ENCODE measurements at places on chromosomes 2 and 18.
A peak's percentile ranks its signal among the peaks of the same experiment; 100 is the strongest.

- DNase-seq = no peak
Measured at GRCh38 chr2:201219328-201220096, 36.6 kb downstream of the CASP10 start.

GRCh38 chr2:64153811-64154210 lies 9.6 kb upstream of the PELI1 start:
- DNase-seq = no peak

- no peak for DNase-seq
Measured at GRCh38 chr18:59142274-59142673, 2.6 kb downstream of the SEC11C start.

DNA sequence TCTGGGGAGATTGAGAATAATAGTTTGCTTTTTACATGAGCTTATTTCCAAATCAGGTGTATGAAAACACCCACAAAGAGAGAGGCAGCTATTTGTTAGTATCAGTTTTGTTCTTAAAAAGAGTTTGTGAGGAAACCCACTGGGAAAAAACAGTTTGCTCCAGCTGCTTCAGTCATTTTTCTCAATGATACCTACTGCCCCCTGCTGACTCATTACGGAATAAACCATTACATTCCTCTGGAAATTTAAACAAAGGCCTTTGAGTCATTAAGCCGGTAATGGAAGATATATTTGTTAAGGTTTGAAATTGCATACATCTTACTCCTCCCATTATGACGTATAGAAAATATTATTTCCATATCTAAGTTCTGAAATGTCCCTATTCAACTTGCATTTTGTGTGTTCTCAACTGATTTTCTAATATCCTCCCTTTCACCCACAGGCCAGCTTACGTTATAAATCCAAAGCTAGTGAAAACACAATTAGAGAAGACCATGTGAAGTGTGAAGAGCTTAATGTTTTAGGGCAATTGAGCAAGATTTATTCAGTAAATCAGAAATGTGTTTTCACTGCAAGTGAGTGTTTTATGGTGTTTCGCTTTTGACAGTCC lies 761.6 kb downstream of the DSC3 start:
- peak; percentile 77 for DNase-seq

- DNase-seq = no peak
Measured at GRCh38 chr2:67572721-67573435, 175.7 kb downstream of the ETAA1 start.

DNA sequence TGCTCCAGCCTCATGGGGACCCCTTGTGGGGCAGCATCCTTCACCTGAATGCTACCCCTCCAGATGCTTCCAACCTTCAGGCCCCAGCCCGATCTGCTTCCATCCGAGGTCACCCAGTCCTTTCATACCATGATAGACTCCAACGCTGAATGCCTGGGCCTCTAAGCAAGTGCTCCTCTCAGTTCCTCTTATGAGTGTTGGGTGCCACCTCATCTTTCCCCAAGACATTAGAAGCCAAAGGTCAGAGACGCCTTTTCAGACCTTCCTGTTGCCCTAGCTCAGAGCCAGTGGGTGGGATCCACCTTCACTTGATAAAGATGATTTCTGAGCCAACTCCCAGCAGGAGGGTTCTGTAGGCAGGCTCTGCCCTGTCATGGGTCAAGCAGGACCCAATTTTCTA lies 174.5 kb upstream of the MGAT5 start:
- DNase-seq = no peak

DNA sequence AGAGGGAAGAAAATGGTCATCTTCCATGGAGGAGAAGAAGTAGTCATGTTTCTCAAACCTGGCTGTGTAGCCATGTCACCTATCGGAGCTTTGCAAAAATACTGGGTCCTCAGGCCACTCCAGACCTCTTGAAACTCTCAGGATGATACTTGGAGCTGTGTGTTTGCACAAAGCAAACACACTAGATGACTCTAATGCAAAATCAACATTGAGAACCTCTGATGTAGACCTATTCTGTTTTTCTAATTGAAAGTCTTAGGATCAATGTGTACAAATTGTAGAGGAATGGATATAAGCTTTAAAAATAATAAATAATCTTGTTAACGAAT lies 444.3 kb downstream of the RND3 start:
- no peak for DNase-seq

DNA sequence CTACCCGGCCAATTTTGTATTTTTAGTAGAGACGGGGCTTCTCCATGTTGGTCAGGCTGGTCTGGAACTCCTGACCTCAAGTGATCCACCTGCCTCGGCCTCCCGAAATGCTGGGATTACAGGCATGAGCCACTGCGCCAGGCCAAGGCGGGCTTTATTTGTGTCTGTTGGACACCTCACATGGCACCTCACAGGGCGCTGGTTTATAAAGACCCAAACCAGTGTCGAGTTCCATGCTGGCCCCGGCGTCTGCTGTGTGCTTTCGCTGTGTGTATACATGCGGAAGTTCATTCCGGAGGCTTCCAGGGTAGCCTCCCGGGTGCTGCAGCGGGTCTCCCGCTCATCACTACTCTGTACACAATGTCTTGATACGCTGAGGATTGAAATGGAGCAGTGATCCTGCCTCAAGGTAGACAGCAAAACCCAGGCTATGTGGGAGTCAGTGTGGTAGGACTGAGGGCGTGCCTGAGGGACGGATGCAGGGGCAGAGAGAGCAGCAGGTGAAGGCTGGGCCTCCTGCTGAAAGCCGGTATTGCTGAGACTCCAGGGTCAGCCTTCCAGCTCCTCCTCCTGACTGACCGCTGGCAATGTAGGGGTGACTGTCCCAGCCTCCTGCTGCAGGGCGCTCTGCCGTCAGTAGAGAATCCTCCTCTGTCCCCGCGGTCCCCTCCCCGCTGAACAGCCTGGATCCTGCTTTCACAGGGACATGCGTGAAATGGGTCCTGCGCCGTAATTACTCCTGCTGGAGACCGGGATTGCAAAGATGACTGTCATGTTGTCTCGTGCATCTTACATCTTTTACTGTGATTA lies 22.7 kb downstream of the LDLRAD4 start:
- no peak for DNase-seq

DNA sequence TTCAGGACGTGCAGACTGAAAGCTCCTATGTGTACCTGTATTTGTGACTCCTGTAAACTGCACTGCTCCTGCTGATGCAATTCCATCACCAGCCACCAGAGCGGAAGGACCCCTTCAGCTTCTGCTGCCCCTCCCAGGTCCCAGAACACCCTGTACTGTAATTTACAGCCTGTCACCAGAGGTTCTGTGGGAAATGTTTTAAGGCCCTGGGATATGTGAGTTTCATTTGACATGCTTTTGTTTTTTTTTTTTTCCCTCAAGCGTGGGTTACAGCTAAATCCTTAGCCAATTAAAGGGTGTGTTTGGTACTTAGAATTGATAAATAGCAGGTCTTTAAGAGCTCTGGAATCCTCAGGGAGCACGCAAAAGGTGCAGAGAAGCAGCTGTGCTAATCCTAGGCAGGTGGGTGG lies 79.4 kb downstream of the KCTD1 start:
- no peak for DNase-seq

DNA sequence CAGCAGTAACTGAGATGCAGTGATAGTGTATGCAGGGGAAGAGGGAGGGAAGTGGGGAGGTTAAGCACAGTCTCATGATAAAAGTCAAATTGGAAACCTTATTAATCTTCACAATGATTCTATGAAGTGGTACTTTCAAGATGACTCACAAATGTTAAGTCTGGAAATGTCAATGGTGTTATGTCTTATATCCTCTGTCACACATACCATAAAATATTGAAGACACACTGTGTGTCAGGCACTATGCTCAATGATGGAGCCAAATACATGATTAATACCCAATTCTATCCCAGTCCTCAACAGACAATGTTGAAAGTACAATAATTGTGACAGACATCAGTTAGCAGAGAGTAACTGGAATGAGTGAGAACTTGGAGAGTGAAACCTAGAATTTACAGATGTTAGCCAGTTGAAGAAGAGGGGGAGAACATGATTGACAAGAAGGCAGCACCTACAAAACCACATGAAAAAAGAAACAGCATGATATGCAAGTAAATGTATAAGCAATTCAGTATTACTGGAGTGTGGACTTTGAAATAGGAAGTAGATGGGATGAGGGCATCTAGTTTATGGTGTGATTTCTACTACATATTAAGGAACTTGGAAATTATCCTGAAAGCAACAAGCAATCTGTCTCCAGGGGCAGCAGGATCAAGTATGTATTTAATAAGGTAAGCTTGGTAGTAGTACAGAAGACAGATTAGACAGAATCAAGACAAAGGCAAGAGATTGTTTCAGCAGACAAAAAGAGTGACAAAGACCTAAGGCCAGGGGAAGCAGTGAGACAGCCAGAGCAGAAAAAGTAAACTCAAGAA lies 107.6 kb downstream of the STRN start:
- DNase-seq = no peak

DNA sequence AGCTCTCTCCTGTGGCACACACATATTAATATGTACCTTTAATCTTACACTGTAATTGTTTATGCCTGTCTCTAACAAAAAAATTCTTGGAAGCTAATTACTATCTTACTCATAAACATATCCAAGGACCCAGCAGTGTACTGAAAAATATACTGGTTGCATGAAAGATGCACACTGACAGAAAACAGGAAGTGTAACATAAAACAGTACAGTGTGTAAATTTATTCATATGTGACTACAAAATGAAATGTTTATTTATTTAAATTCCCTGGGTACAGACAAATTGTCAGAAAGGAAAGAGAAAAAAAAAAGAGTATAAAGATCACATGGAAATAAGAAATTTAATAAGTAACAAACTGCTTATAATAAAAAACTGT lies 28.5 kb downstream of the TMEM131 start:
- DNase-seq = no peak

GRCh38 chr2:99595373-99595772 lies 105.6 kb upstream of the REV1 start:
- no peak for DNase-seq

- DNase-seq = no peak
Measured at GRCh38 chr2:96083989-96084857, 32.1 kb downstream of the ADRA2B start.

DNA sequence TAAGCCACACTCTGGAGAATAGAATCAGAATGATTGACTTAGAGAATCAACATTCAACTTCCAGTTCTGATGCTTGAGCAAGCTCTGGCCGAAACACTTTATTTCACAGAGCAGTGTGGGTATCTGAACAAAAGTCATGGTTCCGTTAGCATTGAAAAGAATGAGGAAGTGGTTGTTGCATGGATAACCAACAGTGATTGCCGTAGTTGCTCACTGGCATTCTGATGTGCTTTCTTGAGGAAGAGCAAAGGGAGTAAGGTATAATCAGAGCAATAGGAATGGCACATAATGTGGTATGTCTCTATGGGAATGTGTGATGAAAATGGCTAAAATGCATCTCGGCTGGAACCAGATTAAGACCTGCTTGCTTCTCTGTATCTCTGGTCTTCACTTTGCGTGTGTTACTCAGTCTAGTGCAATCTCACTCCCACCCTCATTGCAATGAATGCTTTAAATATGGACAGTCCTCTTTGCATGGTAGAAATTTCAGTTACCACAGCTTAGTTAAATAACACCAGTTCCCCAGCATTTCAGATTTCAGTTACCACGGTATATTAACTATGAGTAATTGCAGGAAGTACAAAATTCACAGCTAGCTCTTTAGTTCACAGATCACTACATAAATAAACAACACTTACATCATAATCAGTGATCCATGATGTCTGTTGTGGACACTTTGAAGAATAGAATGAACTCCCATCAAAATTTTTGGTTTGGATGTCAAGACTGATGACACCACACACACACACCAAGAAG lies 7.8 kb upstream of the RAB12 start:
- peak; percentile 25 for DNase-seq

DNA sequence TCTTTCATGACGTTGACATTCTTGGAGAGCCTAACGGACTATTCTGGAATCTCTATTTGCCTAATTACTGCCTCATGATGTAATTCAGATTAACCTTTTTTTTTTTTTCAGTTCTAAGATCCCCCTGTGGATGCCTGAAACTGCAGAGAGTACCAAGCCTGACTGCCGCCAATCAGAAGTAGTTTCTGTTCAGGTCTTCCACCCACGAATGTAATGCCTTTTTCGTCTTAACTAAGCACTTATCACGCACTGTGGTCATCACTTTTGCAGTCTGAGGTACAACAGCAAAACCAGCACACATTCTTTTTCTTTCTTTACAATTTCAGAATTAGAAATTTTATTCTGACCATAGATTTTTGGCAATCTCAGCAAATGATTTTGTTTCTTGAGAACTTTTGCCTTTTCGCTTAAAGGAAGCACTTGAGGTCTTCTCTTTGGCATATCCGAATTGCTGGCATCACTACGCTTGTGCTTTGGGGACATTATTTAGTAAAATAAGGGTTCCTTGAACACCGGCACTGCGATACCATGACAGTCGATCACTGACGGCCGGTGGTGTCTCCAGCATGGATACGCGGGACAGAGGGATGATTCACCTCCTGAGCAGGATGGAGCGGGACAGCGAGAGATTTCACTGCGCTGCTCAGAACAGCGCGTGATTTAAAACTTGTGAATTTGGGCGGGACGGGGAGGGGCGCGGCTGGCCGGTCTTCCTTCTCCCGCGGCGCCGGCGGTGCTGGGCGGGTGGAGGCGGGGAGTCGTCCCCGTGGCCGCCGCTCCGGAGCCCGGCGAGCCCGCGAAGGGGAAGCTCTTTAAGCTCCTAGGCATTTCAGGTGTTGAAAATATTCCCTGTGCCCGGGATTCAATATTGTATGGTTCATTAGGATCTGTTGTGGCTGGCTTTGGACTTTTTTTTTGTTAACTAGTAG lies 32.0 kb upstream of the GPR55 start:
- peak; percentile 46 for DNase-seq

DNA sequence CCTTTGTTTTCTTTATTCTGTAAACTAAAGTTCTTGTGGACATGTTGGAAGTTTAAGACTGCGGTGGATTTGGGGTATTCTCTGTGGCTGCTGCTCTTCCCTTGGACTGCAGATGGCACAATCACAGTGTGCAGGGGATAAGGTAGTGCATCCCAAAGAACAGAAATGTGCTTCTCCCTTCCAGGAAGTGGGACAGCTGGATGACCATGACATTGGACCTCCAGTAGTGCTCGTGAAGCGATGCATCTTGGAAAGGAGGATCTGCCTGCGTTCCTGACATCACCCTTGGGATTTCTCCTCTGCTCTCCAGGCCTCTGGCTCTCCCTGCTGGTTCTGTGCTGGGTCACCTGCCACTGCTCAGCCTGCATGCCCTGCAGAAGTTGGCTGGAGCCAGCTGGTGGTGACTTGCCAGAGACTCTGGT lies 109.9 kb downstream of the SLC4A3 start:
- DNase-seq = peak; percentile 87

- peak; percentile 19 for DNase-seq
Measured at GRCh38 chr2:240792629-240793312, 27.2 kb downstream of the KIF1A start.
